Fibroblast of skin of back (primary cell): ENCODE measurements at places on chromosomes 2 and 18.

- no peak for DNase-seq
Observed at GRCh38 chr2:74540291-74540690, 10.6 kb downstream of the HTRA2 start.

DNA sequence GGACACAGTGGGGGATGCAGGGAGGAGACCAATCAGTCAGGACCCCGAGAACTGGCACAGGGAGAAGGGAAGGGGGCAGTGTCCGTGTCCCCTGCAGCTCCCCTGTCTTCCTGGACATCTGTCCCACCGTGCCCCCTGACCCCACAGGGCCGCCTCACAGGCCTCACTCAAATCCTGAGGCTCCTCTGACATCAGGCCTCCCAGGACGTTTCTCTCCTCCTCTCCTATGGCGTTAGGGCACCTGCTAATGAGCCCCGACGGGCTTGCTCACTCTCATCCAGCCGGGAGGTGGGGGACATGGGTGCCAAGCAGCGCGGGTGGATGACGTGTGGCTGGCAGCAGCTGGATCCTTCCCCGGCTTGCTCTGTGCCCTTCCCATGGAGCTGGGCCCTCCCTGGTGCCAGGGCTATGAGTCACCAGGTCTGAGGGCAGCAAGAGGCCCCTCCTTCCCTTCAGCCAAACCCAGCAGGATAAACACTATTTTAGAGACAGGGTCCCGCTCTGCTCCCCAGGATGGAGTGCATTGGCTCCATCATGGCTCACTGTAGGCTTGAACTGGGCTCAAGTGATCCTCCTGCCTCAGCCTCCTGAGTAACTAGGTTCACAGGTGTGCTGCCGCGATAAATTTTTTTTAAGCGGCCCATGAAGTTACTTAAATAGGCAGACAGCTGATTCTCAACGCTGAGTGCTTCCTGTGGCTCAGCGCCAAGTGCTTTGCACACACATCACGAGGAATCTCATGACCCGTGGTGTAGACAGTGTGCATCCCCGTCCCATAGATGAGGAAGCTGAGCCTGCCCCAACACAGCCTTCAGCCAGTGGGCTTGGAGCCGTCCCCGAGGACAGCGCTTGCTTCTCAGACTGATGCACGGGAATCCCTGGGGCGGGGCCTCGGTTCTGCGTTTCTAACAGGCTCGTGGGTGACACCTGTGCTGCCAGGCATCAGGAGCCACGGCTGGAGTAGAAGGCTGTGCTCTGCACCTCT is 64.5 kb upstream of the HDAC4 start:
- peak; percentile 33 for DNase-seq

DNA sequence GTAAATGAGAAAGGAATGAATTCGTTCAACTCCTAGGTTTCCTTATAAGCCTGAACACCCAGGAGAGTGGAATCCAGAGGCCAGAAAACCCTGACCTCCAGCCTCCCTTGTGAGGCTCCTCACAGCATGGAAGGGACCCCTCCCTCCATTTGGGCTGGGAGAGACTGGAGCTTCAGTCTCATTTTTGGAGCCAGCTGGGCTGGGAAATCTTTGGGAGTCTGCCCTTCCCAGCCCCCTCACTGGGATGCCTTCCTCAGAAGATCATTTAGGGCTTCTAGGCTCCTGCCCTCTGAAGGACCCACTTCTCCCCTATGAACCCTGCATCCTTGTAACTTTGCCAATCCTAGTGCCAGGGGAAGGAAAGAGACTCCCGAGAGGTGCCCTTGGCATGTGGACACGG is 346.1 kb downstream of the CYP26B1 start:
- no peak for DNase-seq

DNA sequence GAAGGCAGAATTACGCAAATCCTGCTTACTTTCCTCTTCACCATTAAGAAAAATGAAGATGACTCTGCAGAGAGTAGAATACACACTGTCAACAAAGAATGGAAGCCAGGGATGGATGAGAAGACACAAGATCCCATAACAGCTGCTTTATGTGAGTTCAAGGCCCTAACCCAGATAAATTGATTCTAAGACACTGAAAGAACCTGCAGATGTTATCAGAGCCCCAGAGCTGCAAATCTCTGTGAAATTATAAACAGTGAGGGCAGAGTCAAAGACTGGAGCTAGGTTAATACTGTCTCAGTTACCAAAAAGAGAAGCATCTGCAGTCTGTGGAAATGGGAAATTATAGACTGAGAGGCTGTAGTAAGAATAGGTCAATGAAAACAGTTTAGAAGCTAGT is 320.1 kb upstream of the PKDCC start:
- no peak for DNase-seq

GRCh38 chr2:16080071-16080470 is 139.7 kb downstream of the MYCN start:
- DNase-seq: no peak
